Dermis microvascular lymphatic vessel endothelial cell (primary cell): ENCODE measurements at places on chromosomes 3 and 15.
A peak's percentile ranks its signal among the peaks of the same experiment; 100 is the strongest.

- DNase-seq: no peak
These were observed 40.0 kb downstream of the MUC4 start for GRCh38 chr3:195771646-195772300.

GRCh38 chr3:150264561-150265279 is 143.4 kb upstream of the TSC22D2 start:
- DNase-seq: no peak

DNA sequence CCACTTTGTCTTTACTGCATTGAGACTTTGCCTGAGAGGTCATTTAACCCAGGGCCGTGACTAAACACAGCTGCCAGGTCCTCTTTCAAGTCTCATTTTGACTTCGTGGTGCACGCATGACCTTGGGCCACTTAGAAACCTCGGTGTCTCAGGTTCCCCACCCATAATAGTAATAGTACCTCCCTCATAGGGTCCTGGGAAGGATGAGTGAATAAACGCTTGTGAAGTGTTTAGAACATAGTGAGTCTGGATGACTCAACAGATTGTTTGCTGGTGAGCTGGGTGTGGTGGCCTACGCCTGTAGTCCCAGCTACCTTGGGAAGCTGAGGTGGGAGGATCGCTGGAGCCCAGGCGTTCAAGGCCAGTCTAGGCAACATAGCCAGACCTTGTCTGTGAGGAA is 56.3 kb downstream of the BDH1 start:
- DNase-seq: no peak

DNA sequence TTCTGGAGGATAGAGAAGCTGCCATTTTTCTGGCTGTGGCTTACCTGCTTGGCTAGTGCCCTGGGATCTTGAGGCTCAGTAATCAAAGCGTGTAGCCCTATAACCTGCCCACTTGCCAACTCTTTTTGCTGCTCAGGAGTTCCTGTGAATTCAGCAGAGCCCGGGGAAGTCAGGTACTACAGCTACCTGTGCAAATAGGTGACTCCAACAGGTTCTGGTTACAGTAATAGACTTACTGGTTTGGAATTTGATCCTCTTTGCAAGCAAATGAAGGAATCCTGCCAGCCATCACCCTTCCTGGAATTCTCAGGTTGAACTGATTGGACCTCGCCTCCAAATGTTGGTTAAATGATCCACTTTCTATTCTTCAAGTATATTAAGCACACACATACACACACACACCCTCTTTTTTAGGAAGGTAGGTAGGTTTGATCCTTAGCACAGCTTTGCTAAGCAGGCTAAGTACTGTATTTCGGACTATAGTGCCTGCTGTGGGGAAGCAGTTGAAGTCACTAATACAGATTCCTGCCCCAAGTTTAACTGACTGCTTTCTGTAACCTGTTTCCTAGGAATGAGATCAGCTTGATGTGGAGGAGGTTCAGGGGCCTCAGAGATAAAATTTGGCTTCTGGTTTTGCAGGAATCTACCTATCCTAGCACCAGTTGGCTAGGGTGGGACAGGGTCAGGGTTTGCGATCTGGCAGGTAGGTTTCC is 2.3 kb downstream of the PPCDC start:
- no peak for DNase-seq

DNA sequence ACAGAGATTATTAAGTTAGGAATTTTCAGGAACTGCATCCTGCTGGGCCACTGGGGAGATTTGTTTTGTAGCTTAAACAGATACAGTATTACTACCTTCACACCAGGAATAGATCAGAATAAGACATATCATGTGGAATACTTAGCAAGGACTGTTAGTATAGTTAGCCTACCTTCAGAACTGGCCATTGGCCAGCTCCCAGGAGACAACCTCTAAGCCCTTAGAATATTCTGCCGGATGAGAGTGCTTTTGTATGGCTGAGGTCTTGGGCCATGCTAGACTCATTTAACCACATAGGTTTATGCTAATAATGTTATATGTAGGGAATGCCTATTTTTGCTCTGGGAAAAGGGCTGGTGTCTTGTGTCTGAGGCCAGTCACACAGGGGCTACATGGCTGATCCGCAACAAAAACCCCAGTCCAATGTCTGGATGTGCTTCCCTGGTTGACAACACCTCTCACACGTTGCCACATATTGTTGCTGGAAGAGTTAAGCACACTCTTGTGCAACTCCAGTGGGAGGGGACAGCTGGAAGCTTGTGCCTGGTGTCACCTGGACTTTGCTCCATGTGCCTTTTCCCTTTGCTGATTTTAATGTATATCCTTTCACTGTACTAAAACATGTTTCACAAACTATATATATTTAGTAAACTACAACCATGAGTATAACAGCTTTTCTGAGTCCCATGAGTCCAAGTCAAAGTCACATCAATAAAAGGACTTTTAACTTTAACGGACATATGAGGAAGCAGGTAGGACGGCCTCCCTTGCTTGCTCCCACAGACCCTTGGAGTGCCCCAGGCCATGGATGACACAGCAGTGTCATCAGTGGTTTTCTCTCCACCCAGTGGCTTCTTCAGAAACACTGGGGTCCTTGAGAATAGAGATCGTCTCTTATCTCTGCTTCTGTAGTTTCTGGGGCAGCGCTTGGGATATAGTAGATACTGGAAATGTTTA is 118.0 kb upstream of the C3orf80 start:
- no peak for DNase-seq

DNA sequence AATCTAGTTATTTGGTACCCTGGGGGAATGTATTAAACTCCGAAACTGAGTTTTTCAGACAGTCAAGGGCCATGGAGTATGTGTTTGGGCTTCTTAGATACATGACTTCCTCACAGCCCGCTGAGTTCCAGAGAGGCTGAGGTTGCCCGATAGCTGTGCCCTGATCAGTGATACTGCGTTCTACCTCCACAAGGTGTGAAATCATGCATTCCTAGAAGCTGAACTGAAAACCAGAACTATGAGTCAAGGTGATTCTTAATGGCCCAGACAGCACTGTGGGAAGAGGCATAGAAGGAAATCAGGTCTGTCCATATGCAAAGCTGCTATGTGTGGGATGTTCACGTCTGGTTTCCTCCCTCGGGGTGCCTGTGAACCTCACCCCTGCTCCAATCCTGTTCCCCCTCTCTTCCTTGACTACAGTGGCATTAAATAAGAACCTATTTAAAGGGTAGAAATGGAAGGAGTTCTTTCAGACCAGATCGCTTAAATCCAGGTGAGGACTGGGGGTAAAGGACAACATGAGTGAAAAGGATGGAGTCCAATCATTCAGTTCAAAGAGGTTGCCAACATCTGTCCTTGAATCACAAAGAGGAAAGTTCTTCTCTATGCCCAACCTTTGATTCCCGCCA is 74.3 kb downstream of the MYO1E start:
- DNase-seq: no peak

GRCh38 chr15:39855400-39855799 is 64.7 kb downstream of the GPR176 start:
- no peak for DNase-seq

DNA sequence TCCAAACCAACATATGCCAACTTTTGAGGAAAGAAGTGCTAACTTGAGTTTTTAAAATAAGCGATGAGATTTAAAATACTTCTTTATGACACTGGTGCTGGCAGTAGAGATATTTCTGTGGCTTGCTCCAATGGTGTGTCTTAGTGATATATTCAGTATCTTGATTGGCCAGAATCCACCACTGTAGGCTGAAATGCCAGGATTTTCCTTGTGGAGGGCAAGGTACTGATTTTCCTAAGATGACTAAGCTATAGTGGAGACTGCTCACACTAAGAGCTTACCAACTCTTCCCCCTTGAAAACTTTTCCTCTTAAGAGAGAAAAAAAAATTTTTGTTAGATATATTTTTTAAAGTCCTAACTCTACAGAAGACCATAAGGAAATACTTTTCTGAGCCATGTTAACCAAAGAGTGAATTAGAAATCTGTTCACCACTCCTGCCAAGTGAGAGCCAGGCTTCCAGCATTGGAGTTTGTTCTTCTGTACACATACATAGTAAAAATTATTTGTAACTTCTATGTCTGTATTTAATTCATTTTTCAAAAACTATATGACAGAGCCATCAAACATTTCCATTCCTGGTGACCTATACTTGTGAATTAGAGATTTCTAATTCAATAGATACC is 109.1 kb downstream of the PPP2R3A start:
- DNase-seq: no peak

- no peak for DNase-seq
These were observed 200.5 kb downstream of the AKAP13 start for GRCh38 chr15:85580879-85581278.

DNA sequence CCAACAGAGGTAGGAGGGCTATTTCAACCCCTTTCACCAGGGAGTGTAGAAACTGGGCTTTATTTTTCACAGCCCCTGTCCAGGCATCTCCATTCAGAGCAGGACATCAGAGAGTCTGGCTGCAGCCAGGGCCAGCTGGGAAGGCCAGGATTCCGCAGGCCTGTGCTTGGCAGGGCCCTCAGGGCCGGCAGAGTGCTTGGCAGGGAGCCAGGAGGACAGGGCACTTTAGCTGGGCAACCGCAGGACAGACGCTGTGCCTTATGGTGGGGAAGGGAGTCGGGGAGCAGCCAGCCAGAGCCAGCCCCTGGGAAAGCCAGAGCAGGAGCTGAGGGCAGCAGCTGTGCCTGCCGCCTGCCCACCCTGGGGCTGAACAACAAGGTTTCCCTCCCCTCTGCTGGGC is 34.5 kb upstream of the IQCF6 start:
- DNase-seq: no peak

DNA sequence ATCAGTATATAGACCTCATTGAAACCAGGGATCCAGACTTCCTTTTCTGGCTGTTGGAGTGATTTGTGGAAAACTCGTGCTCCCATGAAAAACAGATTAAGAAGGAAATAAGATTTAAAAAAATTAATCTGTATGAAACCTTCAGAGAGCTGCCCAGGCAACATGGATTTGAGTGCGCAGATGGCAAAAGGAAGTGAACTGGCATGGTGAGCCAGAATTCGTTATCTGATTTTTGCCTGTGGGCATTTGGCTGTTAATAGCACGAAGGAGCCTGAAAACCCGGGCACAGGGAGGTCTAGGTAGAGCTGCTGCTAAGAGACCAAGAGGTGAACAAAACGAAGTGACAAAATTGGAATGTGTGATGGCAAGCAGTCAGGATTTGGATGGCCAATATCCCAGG is 19.1 kb upstream of the SPINK8 start:
- DNase-seq: no peak

GRCh38 chr3:32238453-32239306 is at the start of gene CMTM8:
CMTM8 (plus strand) TSS chr3:32238680; CDS start chr3:32238973, 293 bp downstream.
- peak; percentile 69 for DNase-seq

- no peak for DNase-seq
These were observed 124.5 kb downstream of the SMAD6 start for GRCh38 chr15:66826507-66826906.

GRCh38 chr3:109685084-109686079 is 348.0 kb upstream of the DPPA4 start:
- DNase-seq: peak; percentile 50

DNA sequence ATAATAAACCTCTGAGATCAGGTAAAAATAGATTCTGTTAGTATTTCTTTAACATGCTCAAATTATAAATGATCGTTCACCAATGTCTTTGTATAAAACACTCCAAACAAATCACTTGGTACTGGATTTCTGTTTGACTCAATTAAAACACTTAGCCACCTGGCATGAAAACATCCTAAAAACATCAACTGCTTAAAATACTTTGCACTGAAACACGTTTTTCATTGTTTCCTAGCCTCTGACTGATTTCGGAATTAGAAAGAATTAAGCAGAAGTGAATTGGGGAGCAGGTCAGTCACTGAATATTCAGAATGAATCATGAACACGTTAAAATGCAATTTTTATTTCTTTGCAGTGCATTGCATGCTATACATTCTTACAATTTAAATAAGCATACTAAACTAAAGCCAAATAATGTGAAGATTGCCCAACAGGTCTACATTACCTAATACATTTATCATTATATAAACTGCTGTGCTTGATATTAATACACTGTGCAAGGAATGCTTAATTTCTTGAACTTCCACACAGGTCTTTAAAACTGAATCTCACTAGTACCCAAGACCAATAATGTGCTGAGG is 1.6 kb downstream of the THRB start:
- no peak for DNase-seq

GRCh38 chr3:88005066-88005465 is 53.7 kb downstream of the CGGBP1 start:
- DNase-seq: peak; percentile 32

- DNase-seq: no peak
These were observed 1.5 kb downstream of the PLA2G4F start for GRCh38 chr15:42154956-42155355.

GRCh38 chr3:94101860-94102259 is 39.0 kb downstream of the NSUN3 start:
- peak; percentile 17 for DNase-seq

- no peak for DNase-seq
These were observed 185.6 kb downstream of the ADAMTS17 start for GRCh38 chr15:100156201-100156600.

DNA sequence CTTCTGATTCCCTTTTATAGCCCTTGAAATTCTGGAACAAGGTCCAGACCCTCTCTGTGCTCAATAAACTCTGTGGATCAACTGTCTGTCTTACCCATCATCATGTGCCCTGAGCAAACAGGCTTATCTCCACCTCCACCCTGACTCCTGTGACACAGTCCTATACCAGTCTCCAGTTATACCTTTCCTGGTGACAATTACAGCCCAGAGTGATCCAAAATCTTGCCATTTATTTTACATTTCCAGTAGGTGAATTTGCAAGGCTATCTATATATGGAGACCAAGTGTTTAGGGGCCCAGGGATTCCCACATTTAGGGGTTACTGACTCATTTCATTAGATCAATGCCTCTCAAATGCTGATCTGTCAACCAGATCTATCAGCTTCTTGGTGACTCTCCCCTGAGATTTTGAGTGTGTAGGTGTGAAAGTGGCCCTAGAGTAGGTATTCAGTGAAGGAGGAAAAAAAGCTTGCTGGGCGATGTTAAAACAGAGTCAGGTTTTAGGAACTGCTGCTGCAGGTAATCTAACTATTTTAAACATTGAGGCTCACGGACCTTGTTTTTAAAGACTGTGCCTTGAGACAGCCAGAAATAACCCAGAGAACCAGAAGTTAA is 229.6 kb upstream of the WNT5A start:
- no peak for DNase-seq

DNA sequence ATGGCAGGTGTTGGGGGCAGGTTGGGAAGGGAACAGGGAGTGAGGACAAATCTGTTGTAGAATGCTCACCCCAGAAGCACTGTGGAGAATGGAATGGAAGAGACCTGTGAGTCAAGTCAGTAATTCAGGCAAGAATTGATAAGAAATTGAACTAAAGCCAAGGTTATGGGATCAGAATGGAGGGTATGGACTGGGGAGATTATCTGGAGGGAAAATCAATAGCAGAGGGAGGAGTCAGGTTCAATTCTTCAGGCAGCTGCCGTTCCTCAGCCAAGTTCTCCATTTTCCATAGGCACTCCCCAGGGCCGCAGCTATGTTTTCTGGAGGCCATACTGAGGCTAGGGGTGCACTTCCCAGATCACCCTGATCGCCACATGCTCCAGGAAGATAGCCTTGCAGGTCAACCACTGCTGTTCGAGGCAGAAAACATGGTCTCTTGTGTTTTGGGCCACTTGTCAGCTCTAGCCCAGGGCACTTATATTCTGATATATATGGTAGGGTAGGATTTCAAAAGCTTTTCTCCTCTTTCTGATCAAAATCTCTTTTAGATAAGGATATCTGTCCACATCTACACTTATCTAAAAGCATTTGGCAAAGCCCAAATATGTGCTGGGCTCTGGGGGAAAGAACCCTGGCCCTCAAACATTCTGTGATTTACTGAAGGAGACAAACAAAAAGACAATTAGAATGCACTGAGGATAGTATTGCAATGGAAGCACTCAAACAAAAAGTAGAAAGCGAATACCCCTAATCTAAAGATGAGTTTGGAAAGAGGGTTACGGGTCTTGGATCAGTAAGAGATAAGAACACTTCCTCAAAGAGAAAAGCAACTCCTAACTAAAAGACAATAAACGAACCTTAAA is 92.3 kb downstream of the TMEM212 start:
- no peak for DNase-seq

GRCh38 chr3:72816862-72817355 is 31.3 kb downstream of the SHQ1 start:
- no peak for DNase-seq
